ENCODE measurements at places on chromosomes 3 and 15.
A peak's percentile ranks its signal among the peaks of the same experiment; 100 is the strongest.

GRCh38 chr3:129518038-129518561, 10.3 kb upstream of the RHO start:
- no peak for DNase-seq

DNA sequence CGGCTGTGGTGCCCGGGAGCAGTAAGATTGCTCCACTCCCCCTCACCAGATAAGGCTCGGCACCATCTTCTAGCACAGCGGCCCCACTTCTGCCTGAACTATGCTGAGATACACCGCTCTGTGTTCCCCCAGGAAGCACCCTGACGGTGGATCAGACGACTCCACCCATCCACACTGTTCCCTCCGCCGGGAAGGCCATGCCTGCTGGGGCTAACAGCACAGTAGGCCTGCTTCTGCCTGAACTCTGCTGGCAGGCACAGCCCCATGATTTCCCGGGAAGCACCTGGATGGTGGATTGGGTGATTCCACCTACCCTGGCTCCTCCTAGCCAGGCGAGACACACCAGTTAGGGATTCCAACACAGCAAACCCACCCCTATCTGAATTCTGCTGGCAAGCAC, 36.3 kb upstream of the PPM1L start:
- no peak for DNase-seq

- DNase-seq = no peak
Measured at GRCh38 chr3:36025232-36025631, 355.1 kb upstream of the STAC start.

DNA sequence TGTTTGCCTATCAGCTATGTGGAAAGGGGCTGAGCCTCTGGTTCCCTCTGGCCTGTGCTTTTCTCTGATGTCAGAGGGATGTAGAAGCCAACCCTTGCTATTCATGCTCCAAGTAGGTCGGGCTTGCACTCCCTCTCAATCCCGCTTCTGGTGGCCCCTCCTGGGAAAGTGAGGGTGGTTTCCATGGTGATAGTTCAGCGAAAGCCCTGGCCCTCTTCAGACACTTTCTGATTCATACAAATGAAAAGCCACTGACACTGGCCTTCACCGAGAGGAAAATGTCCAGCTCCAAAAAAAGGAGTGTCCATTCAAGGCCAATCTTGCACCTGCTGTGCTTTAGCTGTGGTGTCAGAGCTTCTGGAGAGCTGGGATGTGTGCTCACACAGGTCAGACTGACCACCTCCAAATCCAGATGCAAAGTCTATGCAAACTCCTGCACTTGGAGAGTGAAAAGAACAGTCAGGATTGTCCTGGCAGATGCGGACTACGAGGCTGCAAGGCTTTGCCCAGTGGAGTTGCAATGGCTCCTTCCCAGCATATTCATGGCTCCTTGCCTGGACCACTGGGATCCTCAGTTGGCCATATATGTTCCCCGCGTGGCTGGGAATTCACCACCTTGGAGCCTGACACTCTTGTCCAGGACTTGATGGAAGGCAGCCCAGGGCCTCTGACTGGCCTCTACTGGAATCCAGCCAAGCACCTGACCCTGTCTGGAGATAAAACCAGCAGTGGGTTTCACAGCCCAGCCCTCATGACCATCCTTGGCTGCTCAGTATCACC, 96.6 kb downstream of the CEMIP start:
- no peak for DNase-seq

- DNase-seq = no peak
Measured at GRCh38 chr3:43753741-43754715, 63.3 kb downstream of the ABHD5 start.

- no peak for DNase-seq
Measured at GRCh38 chr3:49781415-49782199, 4.7 kb downstream of the IP6K1 start.

- no peak for DNase-seq
Measured at GRCh38 chr3:45132568-45133211, 13.5 kb downstream of the CDCP1 start.

DNA sequence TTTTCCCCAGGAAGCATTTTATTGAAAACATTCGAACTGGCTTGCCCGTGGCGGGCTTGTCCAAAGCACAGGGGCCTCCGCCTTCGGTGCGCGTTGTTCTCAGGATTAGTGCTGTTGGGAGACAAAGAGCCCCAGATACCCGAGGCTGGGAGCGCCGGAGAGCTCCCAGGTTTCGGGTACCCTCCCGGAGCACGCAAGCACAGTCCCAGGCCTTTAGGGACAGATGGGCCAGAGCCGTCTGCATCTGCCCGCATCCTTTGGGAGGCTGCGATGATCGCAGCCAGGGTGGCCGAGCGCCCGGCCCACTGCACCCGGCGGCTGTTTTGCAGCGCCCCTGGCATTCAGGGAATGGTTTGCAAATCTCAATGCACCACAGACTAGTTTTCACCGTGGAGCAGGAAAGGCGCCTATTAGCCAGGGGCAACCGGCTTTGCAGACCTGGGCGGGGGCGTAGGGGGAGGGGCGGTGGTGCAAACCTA, 5.0 kb upstream of the FEZF2 start:
- DNase-seq = no peak

- no peak for DNase-seq
Measured at GRCh38 chr3:43783987-43784639, 93.4 kb downstream of the ABHD5 start.

DNA sequence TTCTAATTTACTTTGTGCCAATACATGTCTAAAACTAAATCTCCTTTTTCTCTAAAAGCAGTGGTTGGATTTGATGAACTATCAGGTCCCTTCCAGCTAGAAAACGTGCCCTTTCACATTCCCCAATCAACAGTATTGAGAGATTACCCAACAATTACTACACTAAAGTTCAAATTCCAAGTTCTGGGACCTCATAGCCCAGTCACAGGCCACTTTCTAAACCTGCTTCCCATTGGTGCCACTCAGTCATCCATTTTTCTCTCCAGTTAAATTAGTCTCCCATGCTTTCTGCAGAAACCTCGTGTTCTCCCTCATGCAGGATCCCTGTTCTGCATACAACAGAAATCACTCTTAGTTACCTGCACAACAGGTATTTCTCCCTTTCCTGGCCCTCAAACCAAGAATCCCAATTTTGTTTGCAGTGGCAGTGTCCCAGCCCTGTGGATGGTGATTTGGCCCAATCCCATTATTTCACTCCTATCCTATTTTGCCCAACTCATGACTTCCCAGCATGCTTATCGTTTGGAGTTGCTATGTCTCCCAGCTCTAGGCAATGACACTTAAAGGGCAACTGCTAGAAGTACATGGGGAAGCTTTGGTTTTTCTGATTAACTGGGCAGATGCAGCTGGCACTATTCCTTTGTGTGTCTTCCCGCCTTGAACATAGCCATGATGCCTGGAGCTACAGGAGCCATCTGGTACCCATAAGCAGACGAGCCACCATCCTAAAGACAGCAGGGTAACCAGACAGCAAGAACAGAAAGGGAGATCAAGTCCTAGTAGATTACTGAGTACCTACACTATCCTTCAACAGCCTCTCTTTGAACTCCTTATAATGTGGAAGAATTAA, 224.2 kb downstream of the MINAR1 start:
- DNase-seq = no peak

DNA sequence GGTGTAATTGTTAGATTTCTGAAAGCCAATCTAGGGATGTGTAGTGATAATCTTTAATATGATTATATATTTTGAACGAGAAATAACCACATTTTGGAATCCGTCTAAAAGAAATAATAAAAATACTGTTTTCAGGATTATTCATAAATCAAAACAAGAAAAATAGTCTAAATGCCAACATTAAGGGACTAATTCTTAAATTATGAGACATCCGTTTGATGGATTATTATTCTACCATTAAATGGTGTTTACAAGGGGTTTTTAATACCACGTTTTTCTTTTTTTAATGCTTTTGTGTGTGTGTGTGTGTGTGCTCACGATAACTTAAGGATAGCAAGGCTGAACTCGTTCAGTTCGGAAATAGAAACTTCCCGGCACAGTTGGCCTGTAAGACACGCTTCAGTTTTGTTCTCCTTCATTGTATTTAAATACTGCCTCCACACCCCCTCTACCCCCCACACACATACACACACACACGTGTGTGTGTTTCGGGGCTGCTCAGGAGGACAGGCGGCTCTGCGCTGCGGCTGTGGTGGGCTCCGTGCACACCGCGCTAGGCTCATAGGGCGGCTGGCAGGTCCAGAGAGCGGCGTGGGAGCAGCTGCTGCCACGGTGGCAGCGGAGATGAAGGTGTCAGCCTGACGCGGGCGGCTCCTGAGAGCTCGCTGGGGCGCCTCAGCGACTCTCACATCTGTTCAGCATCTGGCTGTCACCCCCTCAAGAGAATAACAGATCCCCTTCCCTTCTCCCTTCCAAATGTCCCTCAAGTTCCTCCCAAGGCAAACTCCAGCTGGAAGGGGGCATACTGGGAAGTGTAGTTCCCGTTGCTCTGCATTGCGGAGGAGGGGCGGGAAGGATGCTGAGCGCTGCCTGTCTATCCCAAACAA, 23.0 kb upstream of the ANP32A start:
- peak; percentile 41 for DNase-seq

GRCh38 chr15:62874959-62875625, 167.5 kb upstream of the TPM1 start:
- no peak for DNase-seq

DNA sequence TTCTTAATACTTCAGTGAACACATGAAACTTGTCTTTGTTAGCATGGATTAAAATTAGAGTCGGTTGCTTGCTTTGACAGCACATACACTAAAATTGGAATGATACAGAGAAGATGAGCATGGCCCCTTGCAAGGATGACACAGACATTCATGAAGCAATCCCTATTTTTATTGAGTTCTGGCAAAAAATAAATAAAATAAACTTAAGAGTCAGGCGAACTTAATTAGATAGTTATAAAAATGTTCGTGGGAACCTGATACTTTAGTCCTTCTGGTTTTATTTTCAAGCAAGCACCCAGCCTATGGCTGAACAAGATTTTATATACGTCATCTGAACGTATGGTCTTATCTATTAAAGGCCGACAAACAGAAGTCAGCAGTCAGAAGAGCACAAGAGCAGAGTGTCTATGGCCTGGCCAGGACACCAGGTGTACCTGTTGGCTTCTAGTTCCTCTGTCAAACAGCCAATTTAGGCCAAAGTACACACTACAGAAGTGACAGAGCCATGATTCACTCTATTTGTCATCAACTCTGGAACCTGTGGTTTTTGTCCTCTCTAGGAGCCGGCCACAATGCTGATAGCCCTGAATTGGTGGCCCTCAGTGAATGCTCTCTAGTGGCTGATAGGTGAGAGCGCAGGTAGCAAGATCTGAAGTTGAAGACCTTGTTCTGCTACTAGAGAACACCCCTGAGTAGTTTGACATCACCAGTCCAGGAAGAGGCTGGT, 64.3 kb downstream of the LEO1 start:
- no peak for DNase-seq

GRCh38 chr3:117059067-117059955, 349.7 kb downstream of the TUSC7 start:
- no peak for DNase-seq

DNA sequence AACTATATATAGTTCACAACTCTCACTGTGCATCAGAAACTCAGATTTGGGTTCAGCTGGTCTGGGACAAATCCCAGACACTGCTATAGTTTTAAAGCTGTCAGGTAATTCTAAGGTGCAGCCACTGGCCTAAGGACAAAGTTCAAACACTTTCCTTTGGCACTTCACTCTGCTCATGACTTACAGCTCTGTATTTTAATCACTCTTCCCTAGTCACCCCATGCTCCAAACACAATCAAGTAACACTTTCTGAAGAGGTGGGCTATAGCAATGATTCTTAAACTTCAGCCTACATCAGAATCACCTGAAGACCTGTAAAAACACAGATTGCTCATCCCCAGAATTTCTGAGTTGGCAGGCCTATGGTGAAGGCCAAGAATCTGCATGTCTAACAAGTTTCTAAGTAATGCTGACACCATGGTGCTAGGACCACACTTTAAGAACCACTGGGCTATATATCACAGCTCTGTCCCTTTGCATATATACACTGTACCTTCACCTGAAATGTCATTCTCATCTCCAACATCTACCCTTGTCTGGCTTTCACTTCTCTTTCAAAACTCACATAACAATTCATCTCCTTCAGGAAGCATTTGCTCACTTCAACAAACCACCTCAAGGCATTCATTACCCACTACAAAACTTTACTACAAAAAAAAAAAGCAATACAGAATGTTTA, 21.4 kb downstream of the STAG1 start:
- no peak for DNase-seq

DNA sequence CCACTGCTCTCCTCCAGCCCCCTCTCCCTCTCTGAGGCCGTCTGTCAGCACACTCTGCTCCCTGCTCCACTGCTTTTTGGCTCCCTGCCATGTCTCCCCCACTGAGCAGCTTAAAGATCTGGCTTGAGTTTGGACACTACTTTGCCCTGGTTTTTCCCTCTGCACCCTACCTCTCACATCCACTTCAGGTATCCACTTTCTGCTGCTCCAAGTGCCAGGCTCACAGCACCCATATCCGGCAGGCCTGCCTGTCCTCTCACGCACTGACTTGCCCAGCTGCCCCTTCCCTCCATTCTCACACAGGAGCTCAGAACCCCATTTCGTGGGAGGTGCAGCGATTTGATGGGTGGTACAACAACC, 3.7 kb downstream of the DUOX1 start:
- peak; percentile 73 for DNase-seq

DNA sequence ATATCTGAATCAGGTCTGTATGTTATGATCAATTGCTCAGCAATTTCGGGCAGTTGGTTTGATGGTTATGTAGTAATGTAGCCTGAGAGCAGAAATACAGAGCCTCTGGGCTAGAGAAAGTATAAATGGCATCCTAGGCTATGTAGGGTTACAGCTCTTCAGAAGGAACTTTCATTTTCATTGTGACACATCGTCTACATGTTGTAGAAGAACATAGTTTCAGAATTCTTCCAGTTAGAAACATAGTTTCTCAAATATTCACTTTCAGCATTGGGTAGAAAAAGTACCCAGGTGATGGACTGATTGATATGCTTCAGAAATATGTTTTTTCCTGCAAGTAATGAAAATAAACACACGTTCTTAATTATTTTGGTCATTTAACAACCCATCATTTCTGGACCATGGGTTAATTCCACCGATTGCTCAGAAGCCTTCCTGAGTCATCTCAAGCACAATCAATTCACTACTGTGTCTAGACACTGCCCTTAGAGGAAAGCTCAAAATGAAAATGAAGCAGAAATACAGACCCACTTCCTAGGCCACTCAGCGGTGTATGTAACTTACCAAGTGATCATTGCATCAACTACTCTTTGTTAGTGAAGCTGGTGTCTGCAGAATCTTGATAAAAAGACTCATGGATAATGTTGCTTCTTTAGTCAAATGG, 88.8 kb upstream of the TSEN2 start:
- no peak for DNase-seq
